ENCODE measurements at places on chromosomes 2 and 18.

GRCh38 chr18:79326413-79327198, 69.1 kb upstream of the NFATC1 start:
- no peak for DNase-seq

DNA sequence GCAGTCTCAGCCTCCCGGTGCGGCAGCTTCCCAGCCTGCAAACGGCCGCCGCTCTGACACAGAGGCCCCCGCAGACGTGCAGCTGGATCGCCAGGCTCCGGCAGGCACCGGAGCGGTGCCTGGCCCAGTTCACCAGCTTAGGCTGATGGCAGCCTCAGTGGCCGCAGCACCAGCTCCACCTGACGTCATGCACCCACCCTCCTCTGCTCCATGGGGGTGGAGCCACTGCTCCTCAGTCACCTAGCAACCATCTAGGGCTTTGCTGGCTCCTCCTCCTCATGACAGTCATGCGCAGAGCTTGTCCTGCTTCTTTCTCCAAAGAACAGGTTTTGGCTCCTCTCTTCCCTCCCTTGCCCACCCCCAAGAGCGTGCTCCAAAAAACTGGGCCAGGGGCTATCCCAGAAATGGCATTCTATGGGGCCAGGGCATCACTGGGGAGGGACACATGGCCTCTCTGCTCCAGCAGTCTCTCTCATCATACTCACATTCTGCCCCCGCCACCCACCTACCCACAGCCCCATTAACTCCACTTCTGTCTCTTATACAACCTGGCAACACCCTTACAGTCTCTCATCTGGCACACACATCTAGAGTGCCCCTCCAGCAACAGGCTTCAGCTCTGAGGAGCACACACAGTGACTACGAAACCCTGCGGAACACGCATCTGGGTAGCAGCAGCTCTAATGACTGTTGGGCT, 5.5 kb downstream of the DCTN1 start:
- no peak for DNase-seq

- DNase-seq: no peak
Measured at GRCh38 chr2:96265349-96265839, 403 bp downstream of the TMEM127 start.

DNA sequence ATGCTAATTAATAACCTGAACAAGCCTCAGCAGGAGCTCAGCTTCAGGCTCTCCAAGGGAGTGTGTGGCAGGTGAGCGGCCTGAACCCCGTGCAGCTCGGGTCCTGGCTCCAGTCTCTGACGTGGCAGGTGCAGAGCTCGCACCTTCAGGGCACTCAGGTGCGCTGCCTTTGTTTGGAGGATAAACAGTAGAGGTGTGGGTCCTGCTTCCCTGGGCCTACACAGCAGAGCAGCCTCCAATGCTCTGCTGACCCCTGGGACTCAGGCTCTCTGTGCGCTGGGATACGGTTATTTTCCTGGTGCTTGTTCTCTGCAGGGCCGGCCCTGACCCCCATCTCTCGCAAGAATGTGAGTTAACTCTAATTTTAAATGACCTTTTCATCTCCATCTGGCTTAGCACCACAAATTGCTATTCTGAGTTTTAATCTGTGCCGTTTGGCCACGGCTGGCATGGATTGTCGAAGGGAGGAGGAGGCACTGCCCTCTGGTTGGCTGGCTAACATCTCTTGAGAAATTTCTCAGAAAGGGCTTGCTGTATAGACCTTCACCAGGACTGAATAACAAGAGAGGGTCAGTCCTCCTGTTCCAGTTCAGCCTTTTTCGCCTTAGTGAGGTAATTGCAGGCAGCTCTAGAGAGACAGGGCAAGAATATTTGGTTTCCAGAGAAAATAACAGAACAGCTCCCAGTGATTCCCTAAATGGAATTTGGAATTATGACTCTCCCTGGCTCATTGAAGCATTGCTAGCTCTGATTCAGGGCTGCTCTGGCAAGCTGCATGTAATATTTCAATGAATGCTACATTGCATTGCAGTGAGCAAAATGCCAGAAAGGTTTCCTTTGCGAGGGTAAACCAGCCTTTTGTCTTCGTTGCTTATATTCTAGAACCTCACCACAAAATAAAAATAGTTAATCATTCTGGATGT, 161.8 kb downstream of the DCDC2C start:
- DNase-seq: no peak
